ENCODE measurements at places on chromosomes 11 and 22. TPM values are rescaled to one million over a fixed set of nuclear protein-coding genes. Genes with fewer than 3 reads are reported as not detected.

Gene MDK
- 5.9 TPM for total RNA-seq

Gene ALDH3B2
- not detected for total RNA-seq

Gene CCDC81
- total RNA-seq: 0.90 TPM

Gene TST
- 5.5 TPM for total RNA-seq

Gene DEFB131B
- not detected for total RNA-seq

Gene EI24
- total RNA-seq: 29.1 TPM

Gene ZMAT5
- total RNA-seq: 20.6 TPM

Gene FAM111A
- total RNA-seq: 87.8 TPM

Gene TXN2
- 94.3 TPM for total RNA-seq

Gene CHCHD10
- total RNA-seq: 157 TPM

Gene OR8B3
- total RNA-seq: not detected

Gene RASL10A
- 0.62 TPM for total RNA-seq

Gene XPNPEP3
- total RNA-seq: 19.4 TPM

Gene POU2AF2
- not detected for total RNA-seq

Gene ACTN3
- 0.24 TPM for total RNA-seq

Gene JAML
- total RNA-seq: 163 TPM

Gene GSTT2B
- total RNA-seq: not detected
